ENCODE measurements at places on chromosomes 2 and 18.

- no peak for DNase-seq
These were observed 160.1 kb upstream of the BOD1L2 start for GRCh38 chr18:56986829-56987228.

GRCh38 chr2:24853996-24854395, 60.8 kb downstream of the CENPO start:
- DNase-seq = no peak

DNA sequence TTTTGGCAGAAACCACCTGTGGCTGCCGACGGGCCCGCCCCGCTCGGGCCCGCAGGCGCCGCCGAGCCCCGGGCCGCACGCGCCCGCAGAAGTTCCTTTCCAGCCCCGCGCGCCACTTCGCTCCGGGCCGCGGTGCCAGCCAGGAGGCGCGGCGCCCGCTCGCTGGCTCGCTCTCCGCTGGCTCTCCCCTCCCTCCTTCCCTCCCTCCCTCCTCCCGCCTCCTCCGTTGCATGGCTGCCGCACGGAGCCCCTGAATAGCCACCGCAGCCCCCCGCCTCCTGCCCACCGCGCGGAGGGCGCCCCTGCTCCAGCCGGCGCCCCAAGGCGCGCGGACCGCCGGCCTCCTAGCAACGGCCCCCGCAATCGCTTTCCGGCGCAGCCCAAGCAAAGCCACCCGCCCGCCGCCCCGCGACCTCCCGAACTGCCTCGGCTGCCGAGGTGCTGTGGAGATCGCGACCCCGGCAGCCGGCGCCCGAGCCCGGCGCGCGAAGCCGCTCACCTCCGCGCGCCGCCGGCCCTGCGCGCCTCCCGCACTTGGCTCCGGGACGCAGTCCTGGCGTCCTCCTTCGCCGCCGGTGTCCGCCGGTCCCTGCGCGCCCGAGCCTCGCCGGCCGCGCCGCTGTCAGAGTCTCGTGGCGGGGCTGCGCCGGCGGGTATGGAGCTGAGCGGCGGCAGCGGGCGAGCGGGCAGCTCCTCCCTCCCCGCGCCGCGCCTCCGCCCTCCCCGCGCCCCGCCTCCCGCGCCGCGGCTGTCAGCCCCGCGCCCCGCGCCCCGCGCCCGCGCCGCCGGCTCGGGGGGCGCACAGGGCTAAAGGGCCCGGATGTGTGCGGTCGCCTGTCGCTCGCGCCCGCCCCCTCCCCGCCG, at the start of gene ZBTB7C:
Gene ZBTB7C, minus strand, starts transcription at position 657 of the 864 bp plus-strand sequence.
- no peak for DNase-seq

- no peak for DNase-seq
These were observed 109.0 kb upstream of the CBLN2 start for GRCh38 chr18:72652990-72653593.

- no peak for DNase-seq
These were observed 1131.0 kb upstream of the NXPH2 start for GRCh38 chr2:139911160-139911559.

GRCh38 chr2:177984749-177985148, 87.8 kb downstream of the PDE11A start:
- DNase-seq = no peak
